ENCODE measurements at places on chromosomes 16 and 17.

- no peak for DNase-seq
Observed at GRCh38 chr16:80659865-80660264, 119.1 kb downstream of the DYNLRB2 start.

- DNase-seq: no peak
Observed at GRCh38 chr16:77191259-77191969, 424 bp downstream of the MON1B start.

GRCh38 chr16:580141-580945, 9.5 kb upstream of the RAB40C start:
- DNase-seq: no peak

GRCh38 chr16:21028728-21029127, 121.9 kb downstream of the DNAH3 start:
- no peak for DNase-seq

DNA sequence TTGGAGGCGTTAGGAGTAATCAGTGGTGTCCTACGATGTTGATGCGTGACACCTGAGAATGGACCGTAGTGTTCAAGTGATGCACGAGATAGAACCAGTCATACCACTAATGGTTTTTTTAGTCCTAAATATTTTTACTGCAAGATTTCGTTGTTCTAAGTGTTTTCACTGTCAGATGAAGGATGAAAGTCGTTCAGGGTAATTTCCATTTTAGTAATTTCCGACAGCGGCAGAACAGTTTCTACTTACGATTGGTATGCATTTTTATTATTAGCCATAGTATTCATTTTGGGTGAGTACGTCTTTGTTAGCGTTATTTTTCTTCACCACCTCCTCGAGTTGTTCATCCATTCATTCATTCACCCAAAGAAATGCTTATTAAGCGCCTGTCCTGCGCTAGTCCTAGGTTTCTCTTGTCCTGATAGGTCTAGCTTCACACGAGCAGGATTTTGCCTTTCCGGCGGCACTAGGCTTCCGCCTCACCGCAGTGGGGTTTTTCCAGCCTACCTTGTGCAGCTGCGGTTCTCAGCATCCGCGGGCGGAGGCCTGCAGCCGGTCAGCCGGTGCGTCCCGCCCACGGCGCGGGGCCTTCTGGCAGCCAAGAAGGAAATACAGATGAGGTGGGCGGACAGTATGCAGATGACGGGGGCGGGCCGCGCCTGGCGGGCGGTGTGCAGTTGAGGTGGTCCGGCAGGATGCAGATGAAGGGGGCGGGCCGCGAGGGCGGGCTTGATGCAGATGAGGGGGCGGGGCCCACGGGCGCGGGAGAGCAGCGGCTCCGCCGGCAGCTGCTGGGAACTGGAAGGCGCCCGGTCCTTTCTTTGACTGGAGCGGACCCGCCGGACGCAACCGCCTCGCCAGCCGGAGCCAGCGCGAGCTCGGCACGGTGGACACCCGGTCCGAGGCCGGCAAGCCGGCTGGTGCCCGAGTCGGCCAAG, 146.4 kb downstream of the SPECC1 start:
- peak; percentile 99 for DNase-seq

Measured in NCI-H748 treated with DMSO at 0.1 percent for 48 hours (cell line).